Suprapubic skin (tissue), 4 donors: ENCODE measurements at places on chromosomes 3 and 15.

DNA sequence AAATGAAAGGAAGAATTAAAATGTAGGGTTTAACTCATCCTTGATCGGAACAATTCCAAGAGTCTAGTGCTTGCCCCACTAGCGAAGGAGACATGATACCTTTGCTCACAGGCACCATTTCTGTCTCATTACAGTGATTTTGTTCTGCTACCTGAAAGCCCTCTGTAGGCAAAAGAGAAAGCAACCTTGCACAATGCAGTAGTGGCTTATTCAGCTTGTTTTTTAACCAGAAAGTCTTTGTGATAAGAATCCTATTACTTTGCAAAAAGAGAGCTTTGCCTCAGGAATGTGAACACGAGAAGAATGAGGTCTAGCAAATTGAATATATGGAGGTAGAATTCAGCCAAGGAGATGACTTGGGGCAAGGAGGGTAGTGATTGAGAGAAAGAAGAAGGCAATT is 684.4 kb downstream of the GRM7 start:
- H3K36me3 ChIP-seq, result no peaks in the 10 kb centered on the region
- H3K4me1 ChIP-seq, result no peaks in the 10 kb centered on the region
- no peak overlapping the region for H3K27ac ChIP-seq
- no peaks in the 10 kb centered on the region for H3K27me3 ChIP-seq

GRCh38 chr3:41638381-41638780 is 323.5 kb downstream of the ULK4 start:
- H3K27ac ChIP-seq, result no peak overlapping the region
- no peaks in the 10 kb centered on the region for H3K27me3 ChIP-seq
- DNase-seq, result no peak
- H3K4me1 ChIP-seq, result no peaks in the 10 kb centered on the region
- H3K4me3 ChIP-seq, result no peak overlapping the region

- DNase-seq, result no peak
- H3K4me3 ChIP-seq, result no peak overlapping the region
- H3K27me3 ChIP-seq, result no peaks in the 10 kb centered on the region
- H3K27ac ChIP-seq, result no peak overlapping the region
- peaks cover 5% of the 10 kb centered on the region for H3K4me1 ChIP-seq
Observed at GRCh38 chr3:193879864-193880242, 256.1 kb upstream of the HES1 start.

GRCh38 chr3:47612879-47613278 is 34.2 kb upstream of the CSPG5 start:
- no peaks in the 10 kb centered on the region for H3K27me3 ChIP-seq
- no peaks in the 10 kb centered on the region for H3K4me1 ChIP-seq
- H3K36me3 ChIP-seq, result peaks cover 50% of the 10 kb centered on the region
- no peak overlapping the region for H3K4me3 ChIP-seq
- DNase-seq, result no peak

DNA sequence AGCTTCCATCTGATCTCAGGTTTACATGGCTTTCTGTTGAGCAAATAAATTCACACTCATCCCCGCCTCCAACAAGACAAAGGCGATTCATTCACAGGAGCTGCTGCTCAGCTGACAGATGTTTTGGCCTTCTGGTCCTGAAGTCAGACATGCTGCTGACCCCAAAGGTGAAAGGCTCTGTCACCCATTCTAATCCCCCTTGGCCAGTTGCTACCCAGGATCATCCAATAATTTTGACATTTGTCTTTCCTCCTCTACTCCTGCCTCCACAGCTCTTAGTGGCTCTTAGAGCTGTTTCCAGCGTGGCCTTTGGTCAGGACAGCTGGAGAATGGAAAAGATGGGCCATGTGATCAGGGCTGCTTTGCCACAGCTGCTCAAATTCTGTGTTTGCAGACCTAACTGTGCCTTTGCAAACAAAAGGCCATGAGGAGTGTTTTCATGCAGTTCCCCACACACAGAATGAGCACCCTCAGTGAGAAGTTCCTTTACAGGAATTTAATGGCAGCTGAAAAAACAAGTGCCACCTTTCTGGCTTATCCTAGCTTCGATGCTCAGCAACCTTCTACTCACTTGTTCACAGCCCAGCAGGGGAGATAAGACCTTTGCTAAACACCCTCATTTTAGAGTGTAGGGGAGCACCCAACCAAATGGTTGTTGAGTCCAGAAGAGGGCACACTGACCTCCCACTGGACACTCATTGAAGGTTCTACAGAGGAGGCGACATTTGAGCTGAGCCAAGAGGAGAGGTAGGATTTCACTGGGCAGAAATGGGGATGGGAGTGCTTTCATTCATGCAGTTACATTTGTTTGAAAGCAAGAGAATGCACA is 39.0 kb downstream of the CYP19A1 start:
- no peaks in the 10 kb centered on the region for H3K4me1 ChIP-seq
- H3K4me3 ChIP-seq, result no peak overlapping the region

DNA sequence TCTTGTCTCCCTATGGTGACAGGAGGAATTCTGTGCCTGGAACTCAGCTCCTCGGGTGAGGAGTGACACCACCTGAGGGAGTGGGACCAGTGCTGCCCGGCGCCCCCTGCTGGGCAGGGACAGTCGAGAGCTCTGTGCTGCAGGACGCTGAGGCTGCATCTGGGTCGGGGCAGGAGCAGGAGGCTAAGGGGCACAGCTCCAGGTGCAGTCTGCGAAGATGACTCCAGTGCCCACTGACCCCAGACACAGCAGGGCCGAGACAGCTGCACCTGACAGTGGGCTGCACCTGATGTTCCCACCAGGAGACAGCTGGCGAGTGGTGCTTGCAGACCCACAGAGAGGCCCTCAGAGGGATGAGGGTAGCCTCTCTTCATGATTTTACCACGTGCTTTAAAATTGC is 152.9 kb downstream of the ATP10A start:
- H3K36me3 ChIP-seq, result peaks cover 9% of the 10 kb centered on the region
- H3K4me1 ChIP-seq, result no peaks in the 10 kb centered on the region
- peak; percentile 65 for DNase-seq
- H3K27me3 ChIP-seq, result no peaks in the 10 kb centered on the region

GRCh38 chr15:68303560-68304436 is 26.3 kb downstream of the FEM1B start:
- peaks cover 35% of the 10 kb centered on the region for H3K4me1 ChIP-seq
- H3K27me3 ChIP-seq, result no peaks in the 10 kb centered on the region
- H3K36me3 ChIP-seq, result no peaks in the 10 kb centered on the region
- no peak for DNase-seq
- no peak overlapping the region for H3K4me3 ChIP-seq

- H3K27me3 ChIP-seq, result no peaks in the 10 kb centered on the region
- no peaks in the 10 kb centered on the region for H3K36me3 ChIP-seq
- no peak overlapping the region for H3K27ac ChIP-seq
- no peak for DNase-seq
Observed at GRCh38 chr15:57395292-57395691, 19.0 kb downstream of the CGNL1 start.

DNA sequence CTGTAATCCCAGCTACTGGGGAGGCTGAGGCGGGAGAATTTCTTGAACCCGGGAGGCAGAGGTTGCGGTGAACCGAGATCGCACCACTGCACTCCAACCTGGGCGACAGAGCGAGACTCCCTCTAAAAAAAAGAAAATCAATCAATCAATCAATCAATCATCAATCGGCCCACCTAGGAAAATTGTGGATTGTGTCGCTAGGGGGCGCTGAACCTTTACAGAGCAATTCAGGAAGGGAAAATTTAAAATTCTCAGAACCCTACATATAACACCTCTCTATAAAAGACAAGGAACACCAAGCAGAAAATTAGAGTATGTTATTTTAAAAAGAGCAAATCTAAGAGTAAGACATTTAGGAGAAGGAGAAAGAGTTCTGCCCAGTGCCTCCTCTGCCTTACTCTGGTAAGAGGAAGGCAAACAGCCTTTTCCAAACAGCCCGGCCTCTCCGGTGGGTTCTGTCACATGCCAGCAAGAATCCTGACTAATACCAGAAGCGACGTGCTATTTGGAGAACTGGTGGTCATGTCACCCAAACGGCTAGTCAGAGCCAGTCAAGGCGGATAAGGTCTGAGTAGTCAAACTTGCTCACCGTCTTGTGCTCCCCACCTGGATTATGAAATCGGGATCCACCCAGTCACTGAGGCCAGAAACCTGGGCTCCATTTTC is 22.3 kb upstream of the SMCO1 start:
- no peaks in the 10 kb centered on the region for H3K27me3 ChIP-seq
- H3K36me3 ChIP-seq, result no peaks in the 10 kb centered on the region
- H3K4me3 ChIP-seq, result no peak overlapping the region
- no peaks in the 10 kb centered on the region for H3K4me1 ChIP-seq
- no peak for DNase-seq

DNA sequence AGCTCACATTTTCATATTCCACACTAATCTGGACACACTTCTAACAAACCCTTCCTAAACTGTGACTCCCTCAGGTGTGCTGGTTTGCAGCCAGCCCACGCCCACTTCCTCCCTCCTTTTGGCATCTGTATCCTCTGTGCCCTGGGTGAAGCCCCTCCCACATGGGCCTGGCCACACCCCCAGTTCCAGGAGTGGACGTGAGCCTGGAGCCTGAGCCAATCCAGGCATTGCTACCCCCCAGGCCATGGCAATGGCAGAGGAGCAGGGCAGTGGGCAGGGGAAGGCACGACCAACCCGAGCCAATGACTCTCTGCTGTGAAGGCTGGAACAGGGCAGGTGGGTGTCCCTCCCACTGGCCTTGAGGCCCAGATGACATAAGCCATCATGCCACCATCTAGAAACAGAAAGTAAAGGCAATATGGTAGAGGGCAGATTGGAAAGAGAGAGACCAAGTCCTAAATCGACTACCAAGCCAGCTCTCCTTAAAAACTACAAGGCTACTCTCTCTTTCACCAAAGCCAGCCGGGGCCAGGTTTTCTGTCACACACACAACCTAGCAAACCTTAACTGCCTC is 18.6 kb downstream of the FAM174B start:
- no peak overlapping the region for H3K4me3 ChIP-seq
- H3K27me3 ChIP-seq, result no peaks in the 10 kb centered on the region
- no peaks in the 10 kb centered on the region for H3K36me3 ChIP-seq
- DNase-seq, result no peak
- H3K4me1 ChIP-seq, result peaks cover 4% of the 10 kb centered on the region
- H3K27ac ChIP-seq, result peak overlapping the region; percentile 57

GRCh38 chr3:188361888-188362287 is 207.9 kb downstream of the LPP start:
- H3K4me1 ChIP-seq, result peaks cover 7% of the 10 kb centered on the region
- no peak overlapping the region for H3K4me3 ChIP-seq
- no peaks in the 10 kb centered on the region for H3K27me3 ChIP-seq
- DNase-seq, result no peak
- H3K36me3 ChIP-seq, result no peaks in the 10 kb centered on the region

DNA sequence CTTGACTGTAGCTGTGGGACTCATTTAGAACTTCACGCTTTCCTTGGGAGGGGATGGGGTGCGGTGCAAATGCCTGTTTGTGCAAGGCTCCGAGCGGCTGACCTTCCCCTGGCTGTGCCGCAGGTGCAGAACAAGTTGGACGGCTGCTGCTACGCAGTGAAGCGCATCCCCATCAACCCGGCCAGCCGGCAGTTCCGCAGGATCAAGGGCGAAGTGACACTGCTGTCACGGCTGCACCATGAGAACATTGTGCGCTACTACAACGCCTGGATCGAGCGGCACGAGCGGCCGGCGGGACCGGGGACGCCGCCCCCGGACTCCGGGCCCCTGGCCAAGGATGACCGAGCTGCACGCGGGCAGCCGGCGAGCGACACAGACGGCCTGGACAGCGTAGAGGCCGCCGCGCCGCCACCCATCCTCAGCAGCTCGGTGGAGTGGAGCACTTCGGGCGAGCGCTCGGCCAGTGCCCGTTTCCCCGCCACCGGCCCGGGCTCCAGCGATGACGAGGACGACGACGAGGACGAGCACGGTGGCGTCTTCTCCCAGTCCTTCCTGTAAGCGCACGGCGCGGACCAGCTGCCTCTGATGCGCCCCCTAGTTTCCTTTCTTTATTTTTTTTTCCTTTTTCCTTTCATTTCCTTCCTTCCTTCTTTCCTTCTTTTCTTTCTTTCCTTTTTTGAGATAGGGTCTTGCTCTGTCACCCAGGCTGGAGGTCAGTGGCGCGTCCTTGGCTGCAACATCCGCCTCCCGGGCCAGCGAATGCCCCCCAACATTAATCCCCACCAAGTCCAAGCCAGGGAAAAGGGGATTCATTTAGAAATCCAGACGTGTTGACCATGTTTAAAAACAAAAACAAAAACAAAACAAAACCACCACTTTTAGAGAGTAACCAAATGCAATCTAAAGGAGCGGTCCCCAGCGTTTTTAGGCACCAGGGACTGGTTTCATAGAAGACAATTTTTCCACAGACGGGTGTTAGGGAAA is 42.7 kb downstream of the EIF2AK4 start:
- no peak for DNase-seq
- H3K4me3 ChIP-seq, result peak overlapping the region; percentile 63
- H3K36me3 ChIP-seq, result peaks cover 12% of the 10 kb centered on the region
- no peaks in the 10 kb centered on the region for H3K27me3 ChIP-seq

- H3K36me3 ChIP-seq, result no peaks in the 10 kb centered on the region
- H3K4me1 ChIP-seq, result peaks cover 5% of the 10 kb centered on the region
- no peak overlapping the region for H3K4me3 ChIP-seq
- no peak for DNase-seq
Observed at GRCh38 chr15:38842226-38842625, 277.6 kb upstream of the RASGRP1 start.

GRCh38 chr15:68503791-68504680 is 72.1 kb upstream of the ITGA11 start:
- H3K36me3 ChIP-seq, result no peaks in the 10 kb centered on the region
- no peaks in the 10 kb centered on the region for H3K27me3 ChIP-seq
- H3K4me1 ChIP-seq, result no peaks in the 10 kb centered on the region
- no peak overlapping the region for H3K27ac ChIP-seq

DNA sequence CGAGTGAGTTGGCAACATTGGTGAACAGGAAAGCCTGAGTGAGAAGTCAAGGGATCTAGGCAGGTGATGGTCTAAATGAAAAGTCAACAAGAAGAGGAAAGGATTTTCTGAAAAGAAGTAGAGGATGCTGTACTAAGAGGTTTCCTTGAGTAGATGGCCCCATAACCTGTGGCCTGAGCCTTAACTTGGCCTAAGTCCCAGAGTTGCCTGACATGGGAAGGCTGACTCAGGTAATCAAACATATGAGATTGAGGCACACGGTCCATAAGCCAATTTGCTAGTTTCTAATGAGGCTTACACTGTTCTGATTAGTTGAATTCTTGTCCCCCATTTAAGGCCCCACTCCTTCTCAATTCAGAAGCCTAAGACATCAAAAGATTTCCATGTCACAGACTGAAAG is 262.5 kb upstream of the LMCD1 start:
- no peaks in the 10 kb centered on the region for H3K4me1 ChIP-seq
- H3K27ac ChIP-seq, result no peak overlapping the region
- H3K27me3 ChIP-seq, result no peaks in the 10 kb centered on the region
- H3K4me3 ChIP-seq, result no peak overlapping the region
- no peaks in the 10 kb centered on the region for H3K36me3 ChIP-seq
- no peak for DNase-seq

- H3K27ac ChIP-seq, result peak within 1 kb of the TSS; percentile 61
- H3K4me1 ChIP-seq, result peaks cover 17% of the 10 kb centered on the region
- H3K36me3 ChIP-seq, result no peaks in the 10 kb centered on the region
- H3K27me3 ChIP-seq, result no peaks in the 10 kb centered on the region
- H3K4me3 ChIP-seq, result peak within 1 kb of the TSS; percentile 56
Observed at GRCh38 chr3:25427942-25428788, at the start of gene RARB. TSS of gene RARB (plus strand) at chr3:25428263. CDS start at chr3:25428732, 469 bp downstream.

GRCh38 chr3:108407886-108408285 is 102.5 kb downstream of the MYH15 start:
- DNase-seq, result no peak
- H3K27ac ChIP-seq, result no peak overlapping the region
- no peaks in the 10 kb centered on the region for H3K27me3 ChIP-seq
- H3K36me3 ChIP-seq, result no peaks in the 10 kb centered on the region
- no peak overlapping the region for H3K4me3 ChIP-seq
- peaks cover 30% of the 10 kb centered on the region for H3K4me1 ChIP-seq
